Natural killer cell treated with Interleukin-12 subunit alpha and Interleukin-12 subunit beta and Interleukin-15 and Interleukin-18, amount 100 ng/mL, for 72 hours (primary cell): ENCODE measurements at places on chromosomes 2 and 18. TPM values are rescaled to one million over a fixed set of nuclear protein-coding genes. Genes with fewer than 3 reads are reported as not detected.

DNA sequence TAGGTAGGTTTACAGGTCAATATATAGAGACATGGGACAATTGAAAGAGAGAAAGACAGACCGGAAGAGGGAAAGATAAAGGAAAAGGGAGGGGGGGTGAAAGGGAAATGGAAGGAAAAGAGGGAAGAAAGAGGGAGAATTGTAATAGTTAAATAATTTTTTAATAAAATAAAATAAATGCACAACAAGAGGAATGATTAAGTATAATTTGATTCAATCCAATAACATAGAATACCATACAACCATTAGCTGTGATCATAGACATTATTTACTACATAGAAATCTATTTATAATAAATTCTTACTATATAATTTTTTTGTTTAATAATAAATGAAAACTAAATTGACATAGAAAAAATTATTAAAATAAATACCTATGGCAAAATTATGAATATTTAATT is 330.7 kb downstream of the NR4A2 start:
- DNase-seq: no peak

- DNase-seq: no peak
These were observed 1.1 kb downstream of the GLI2 start for GRCh38 chr2:120736624-120737339.

GRCh38 chr2:74399785-74400184 is 19.7 kb upstream of the DCTN1 start:
- DNase-seq: no peak

DNA sequence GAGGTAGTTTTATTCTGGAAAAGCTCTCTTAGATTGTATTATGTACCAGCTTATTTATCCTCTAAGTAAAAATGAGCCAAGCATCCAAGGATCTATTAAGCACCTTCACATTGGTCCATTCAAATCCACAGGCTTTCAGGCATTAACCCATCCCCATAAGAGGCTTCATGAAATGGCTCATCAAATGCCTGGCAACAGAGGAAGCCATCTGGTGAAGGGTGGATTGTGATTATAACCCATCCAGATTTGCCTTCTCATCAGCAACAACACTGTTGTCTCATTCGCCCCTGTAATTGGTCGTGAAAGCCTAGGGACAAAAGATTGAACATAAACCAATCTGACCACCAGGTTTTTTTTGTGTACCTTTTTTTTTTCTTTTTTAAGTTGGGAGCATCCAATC is 134.3 kb upstream of the TACR1 start:
- no peak for DNase-seq

GRCh38 chr2:134917360-134917865 is 1.2 kb upstream of the CCNT2 start:
- DNase-seq: no peak

- no peak for DNase-seq
These were observed 9.5 kb upstream of the KLHL29 start for GRCh38 chr2:23375448-23375847.

- DNase-seq: no peak
These were observed 136.2 kb downstream of the CLIP4 start for GRCh38 chr2:29251406-29251805.

Gene PSTPIP2
- total RNA-seq: 65.6 TPM

Gene TEX44
- not detected for total RNA-seq
